BJ (cell line): ENCODE measurements at places on chromosomes 7 and 10.

GRCh38 chr7:142797391-142798377 lies 26.9 kb downstream of the PRSS2 start:
- no peak for DNase-seq

DNA sequence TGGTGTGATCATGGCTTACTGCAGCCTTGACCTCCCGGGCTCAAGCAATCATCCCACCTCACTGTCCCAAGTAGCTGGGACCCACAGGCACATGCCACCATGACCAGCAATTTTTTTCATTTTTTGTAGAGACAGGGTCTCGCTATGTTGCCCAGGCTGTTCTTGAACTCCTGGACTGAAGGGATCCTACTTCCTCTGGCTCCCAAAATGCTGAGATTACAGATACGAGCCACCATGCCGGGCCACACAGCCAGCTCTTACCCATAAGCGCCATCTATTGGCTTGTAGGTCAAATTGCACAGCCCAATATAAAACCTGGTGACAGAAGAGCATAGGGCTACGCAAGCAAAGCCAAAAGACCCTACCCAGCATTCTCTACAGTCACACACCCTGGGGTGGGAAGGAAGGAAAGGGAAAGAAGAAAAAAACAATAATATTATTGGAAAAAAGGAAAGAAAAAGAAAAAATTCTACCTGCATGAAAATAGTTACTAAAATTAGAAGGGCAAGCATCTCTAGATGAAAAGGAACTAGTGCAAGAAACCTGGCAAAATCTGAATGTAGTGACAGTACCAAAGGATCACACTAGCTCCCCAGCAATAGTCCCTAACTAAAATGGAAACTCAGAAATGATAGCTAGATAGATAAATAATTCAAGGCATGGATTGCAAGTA lies 29.4 kb upstream of the AMPH start:
- no peak for DNase-seq

- no peak for DNase-seq
Measured at GRCh38 chr7:132286836-132287235, 289.4 kb downstream of the PLXNA4 start.

DNA sequence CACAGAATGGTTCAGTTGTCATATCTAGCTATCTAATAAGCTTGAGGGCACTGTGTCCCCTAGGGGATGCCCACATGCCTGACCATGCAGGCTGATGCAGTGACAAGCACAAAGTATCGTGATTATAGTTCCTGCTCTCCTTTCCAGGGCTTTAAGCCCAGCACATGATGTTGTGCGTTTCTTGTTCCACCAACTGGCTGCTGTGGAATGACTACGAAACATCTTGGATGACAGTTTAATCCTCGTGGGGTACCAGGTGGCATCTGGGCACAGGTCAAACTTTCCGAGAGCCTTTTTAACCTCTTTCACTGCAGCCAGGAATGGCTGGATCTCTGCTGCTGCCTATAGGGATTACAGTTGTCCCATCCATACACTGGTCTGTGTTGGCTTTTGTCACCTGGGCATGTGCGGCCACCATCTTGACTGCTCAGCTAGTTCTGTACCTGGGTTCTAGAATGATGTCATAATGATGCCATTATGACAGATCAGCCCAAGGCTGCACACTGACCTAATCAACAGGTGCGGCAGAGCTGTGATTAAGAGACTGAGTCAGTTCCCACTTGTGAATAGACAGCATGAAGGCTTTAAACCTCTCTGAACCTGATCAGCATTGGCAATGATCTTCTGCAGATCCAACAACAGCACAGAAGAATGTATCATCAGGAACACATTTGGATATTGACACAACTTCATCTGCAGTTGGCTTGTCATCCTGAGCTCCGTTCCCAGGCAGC lies 144.1 kb downstream of the DLG5 start:
- DNase-seq: no peak

DNA sequence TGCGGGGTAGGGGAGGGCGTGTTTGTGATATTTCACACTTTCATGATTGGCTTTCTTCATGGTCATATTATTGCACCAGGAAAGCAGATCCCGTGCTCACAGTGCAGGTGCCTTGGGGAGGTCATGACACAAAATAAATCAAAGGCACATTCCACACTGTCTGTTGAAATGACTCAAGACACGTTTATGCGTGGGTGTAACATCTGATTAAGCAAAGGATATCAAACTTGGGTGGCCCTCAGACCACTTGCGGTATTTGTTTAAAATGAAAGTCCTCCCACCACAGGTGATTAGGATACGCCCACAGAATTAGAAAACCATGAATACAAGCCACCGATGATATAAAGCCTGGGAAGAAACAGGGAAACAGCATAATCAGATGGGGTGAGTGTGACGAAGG lies 51.1 kb downstream of the SVIL start:
- DNase-seq: no peak

DNA sequence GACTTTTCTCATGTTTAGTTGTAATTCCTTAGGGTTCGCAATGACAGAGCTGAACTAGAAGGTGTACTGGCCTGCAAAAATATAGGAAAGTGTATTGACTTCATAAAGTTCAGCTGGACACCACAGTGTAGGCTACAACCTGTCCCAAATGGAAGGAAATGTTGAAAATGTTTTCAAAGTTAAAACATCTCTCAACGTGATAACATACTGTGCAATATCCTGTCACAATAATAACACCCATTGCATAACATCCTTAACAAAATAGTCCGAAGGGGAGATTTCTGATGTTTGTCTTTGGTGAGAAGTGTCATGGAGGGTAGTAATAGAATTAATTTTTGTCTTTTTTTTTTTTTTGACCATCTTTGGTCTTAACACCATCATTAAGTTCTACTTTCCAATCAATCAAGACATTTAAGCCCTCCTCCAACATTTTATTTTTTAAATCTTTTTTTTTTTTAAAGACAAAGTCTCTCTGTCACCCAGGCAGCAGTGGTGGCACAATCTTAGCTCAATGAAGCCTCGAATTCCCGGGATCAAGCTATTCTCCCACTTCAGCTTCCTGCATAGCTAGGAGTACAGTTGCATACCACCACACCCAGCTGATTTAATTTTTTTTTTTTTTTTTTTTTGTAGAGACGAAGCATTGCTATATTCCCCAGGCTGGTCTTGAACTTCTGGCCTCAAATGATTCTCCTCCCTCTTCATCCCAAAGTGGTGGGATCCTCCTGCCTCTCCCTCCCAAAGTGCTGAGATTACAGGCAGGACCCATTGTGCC lies 45.7 kb downstream of the DYNC1I1 start:
- no peak for DNase-seq

DNA sequence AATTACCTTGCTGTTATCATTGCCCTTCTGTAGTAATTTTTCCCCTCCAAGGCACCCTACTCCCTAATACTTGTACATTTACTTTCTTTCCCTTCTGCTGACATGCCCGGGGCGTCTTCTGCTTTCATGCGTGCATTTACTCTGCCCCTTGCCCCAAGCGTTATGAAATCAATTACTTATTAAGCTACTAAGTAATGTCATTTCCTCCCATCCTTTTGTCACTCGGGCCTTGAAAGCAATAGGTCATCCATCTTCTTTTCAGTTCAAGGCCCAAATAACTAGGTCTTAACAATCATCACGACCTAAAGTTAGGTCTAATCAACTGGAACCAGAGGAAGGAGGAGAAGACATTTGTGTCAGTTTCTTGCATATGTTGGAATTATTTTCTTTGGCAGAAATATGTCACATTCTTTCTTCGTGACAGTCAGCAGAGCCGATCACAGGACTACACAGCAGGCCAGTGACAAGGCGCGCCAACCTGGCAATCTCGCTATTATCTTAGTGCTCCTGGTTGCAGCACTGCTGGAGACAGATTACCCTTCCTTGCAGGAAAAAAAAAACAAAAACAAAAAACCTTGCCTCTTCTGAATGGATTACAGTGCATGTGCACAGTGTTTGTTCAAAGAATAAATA lies 179.2 kb downstream of the RELN start:
- no peak for DNase-seq

GRCh38 chr10:119373294-119374102 lies 166.1 kb downstream of the GRK5 start:
- DNase-seq: no peak

GRCh38 chr10:35300063-35300699 lies 36.1 kb upstream of the CCNY start:
- DNase-seq: peak; percentile 56

DNA sequence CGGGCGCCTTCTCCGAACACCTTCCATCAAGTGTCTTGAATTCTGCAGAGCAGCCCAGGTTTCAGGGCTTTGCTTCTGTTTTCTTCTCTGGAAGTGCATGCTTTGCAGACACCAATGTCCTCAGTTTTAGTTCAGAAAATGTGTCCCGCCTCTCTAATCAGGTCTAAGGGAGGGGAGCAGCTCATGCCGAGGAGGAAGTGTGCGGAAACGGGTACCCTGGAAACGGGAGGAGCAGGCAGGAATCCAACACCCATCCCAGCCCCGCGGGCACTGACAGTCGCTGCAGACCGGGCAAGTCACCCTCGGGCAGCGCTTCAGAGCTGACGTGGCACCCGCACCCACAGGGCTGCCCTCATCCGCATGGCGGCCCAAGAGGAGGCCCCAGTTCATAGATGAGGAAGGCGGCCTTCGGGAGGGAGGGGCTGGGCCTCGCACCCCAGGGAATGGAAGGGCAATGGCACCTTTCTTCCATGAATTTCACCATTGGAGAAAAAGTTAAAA lies 338.7 kb downstream of the DNAJB6 start:
- DNase-seq: no peak

DNA sequence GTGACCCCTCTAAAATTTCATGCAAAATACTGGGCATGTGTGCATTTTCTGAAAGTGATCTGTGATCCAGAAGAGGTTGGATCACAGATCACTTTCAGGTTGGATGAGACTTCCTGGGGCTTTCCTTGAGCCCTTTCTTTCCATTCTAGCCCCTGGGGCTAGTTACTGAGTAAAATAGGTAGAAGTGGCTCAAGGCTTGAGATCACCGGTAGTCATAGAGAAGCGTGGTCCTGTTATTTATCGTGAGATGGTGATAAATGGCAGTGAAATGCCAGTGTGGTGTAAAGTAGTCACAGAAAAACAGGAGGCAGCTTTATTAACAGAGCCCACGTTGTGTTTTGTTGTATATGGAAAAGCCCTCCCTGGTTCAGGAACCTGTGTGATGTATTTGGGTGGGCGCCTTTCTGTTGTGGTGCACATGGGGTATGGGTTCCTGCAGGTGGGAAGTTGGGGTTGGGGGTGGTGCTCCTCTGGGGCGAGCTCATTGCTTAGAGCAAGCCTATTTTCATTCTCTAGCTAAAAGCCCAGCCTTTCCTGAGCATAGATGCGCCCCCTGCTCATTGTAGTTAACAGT lies 34.0 kb upstream of the SH2D4B start:
- no peak for DNase-seq

- peak; percentile 93 for DNase-seq
Measured at GRCh38 chr10:102776779-102777456, 33.2 kb downstream of the WBP1L start.

- peak; percentile 92 for DNase-seq
Measured at GRCh38 chr10:61628875-61629513, 33.7 kb upstream of the CABCOCO1 start.

DNA sequence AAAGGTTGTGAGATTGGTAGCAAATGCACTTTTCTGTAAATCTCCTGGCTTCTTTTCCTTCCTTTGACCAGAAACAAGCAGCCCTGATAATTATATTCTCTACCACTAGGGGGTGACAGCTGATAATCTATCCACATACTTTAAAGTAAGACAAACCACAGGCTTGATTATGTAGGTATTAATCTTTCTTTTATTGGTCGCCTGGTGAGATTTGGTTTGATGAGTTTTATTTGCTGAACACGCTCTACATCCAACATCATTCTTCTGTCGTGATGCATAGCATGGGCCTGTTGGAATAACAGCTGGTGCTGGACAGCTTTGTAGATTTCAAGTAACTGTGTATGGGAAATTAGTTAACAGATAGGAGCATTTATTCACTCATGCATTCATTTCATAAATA lies 63.5 kb downstream of the ZNF365 start:
- DNase-seq: peak; percentile 89

DNA sequence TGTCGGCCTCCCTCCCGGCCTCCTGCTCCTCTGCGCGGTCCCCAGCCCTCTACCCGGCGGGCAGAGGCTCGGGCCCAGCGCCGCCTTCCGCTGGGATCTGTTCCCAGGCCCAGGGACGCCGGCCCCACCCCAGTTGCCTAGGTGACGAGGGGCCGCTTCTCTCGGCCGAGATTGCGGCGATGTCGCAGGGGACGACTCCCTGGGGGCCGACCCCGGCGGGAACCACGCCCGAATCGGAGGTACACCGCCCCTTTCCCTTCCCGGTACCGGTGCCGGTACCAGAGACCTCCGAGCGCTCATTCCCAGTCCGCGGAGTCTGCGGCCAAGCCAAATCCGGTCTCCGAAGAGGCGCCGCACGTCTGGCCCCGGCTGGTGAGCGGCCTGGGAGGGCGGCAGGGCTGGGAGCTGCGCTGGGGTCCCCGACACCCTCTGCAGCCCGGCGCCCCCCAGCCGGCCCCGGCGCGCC lies at the start of gene CABCOCO1:
CABCOCO1 (plus strand) TSS at position 136 of the 466 bp plus-strand sequence; CDS start at position 180, 44 bp downstream.
- no peak for DNase-seq

- DNase-seq: no peak
Measured at GRCh38 chr7:122430710-122431109, 126.2 kb upstream of the FEZF1 start.

- no peak for DNase-seq
Measured at GRCh38 chr7:38257350-38257677, 16.1 kb downstream of the TARP start.

GRCh38 chr7:82740246-82740848 lies 296.8 kb upstream of the CACNA2D1 start:
- DNase-seq: no peak

DNA sequence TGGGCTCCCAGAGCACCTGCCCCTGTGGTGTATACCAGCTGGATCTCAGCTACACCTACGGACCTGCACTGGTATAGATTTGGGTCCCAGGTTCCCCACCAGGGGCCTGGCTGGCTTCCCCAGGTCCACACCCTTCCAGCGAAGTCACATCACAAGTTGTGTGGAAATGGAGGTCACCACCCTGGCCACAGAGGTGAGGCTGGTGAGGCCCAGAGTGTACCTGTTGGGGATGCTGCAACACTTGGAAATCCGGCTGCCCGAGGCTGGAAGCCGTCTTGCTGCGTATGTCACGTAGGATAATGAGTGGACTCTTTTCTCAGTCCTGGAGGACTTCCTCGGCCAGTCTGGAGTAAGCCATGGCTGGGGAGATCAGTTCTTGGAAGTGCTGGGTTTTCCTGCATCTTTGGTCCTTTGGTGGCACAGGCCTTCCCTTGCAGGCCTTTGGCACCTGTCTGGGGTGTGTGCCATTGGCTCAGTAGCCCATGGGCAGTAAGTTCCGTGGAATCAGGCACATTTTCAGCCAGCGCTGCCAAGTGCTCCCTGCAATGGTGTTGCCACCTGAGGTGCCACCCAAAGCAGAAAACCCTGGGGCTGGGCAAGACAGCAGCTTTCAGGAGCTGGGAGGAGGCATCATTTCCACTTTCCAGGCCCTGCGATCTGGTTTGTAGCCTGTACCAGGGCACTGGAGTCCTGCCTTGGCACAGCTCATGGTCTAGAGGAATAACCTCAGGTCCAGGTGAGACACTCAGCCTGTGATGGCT lies 97.9 kb downstream of the LHPP start:
- DNase-seq: no peak

DNA sequence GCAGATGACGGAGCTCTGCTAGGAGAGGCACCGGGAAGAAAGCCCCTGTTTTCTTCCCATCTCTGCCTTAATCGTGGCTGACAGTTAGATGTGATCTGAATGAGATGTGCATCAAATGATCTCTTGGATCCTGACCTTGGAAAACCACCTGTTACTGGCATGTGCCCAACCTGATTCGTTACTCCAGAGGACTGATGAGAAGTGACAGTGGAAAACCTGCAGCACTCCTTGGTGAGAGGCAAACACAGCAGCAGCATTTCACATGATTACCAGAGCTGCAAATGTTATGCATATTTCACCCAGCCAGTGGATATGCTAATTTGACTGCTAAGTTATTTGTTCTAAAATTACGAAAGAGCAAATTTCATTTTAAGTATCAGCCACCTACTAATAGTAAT lies 95.3 kb downstream of the PTPRN2 start:
- no peak for DNase-seq
